ENCODE measurements at places on chromosomes 7 and 10.

- no peak for DNase-seq
Measured at GRCh38 chr7:122692769-122693309, 6.1 kb downstream of the RNF133 start.

DNA sequence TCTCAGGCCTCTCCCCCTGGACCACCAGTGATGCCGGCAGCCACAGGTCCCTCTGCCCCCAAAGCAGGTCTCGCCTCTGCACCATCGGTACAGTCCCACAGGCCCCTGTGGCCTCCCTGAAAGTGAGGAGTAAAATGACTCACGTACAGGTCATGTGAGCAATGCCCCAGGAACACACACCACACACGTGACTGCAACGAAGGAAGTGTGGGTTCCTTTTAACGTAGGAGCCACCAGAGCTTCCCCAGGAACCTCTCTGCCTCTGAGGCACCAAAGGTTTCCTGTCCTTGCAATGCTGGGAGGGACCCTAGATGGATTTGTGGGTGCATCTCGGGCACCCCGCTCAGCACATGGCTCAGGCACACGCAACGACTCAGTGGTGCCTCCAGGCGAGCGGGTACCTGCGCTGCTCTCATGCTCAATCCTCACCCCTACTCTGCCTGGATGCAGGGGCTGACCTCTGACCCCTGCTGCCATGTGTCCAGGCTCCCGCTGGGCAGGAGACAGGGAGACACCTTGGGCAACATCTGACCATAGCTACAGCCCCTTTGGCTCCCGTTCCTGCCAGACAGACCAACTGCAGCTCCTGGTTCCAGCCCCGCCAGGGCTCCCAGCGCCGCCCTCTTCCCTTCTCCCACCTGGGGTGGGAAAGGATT is 120.7 kb downstream of the PRKAG2 start:
- peak; percentile 56 for DNase-seq

GRCh38 chr10:60414111-60414510 is 24.4 kb upstream of the ANK3 start:
- DNase-seq = no peak

DNA sequence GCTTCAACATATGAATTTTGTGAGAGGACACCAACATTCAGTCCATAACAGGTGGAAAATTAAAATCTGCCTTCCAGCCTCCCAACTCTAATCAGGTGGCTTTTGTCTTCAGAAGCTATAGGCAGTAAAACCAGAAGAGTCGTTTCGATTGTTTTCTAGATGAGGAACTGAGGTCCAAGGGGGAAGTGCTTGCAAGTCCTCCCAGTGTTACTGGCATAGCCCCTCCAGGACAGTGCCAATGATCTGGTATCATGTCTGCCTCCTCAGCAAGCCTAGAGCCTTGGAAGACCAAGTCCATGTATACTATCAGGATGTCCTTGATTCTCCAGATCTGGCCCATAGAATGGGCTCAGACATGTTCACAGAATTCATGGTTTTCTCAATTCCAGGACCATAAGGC is 16.9 kb downstream of the CYP26A1 start:
- DNase-seq = no peak

GRCh38 chr7:46755120-46756034 is 826.5 kb downstream of the TNS3 start:
- DNase-seq = no peak

DNA sequence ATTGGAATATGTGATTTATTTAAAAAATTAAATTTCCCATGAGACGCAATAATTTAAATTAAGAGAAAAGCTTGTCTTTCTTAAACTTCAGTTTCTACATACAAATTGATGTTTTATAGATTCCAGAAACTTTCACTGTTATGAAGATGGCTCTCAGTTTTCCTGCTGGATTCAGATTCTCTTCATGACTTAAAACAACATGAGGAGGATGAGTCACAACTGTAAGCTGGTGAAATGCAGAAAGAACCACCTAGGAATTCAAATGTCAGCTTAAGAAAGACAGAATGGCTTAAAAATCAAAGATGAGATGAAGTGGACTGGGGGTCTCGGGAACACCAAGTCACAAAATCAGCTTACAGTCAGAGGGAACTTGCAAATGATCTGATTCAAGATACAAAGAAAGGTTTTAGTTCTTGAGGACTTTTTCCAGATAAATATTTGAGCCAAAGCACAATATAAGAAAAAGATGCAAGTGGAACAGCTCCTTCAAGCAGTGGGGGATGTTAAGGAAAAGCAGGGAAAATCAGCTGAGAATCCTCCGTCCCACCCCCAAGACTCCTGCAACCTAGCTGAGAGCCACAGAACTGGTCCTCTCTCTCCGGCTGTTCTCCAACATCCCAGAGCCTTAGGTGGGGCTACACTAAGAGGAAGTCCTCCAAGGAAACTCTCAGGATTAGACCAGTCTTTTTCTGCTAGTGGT is 279.8 kb downstream of the KCNMA1 start:
- no peak for DNase-seq

DNA sequence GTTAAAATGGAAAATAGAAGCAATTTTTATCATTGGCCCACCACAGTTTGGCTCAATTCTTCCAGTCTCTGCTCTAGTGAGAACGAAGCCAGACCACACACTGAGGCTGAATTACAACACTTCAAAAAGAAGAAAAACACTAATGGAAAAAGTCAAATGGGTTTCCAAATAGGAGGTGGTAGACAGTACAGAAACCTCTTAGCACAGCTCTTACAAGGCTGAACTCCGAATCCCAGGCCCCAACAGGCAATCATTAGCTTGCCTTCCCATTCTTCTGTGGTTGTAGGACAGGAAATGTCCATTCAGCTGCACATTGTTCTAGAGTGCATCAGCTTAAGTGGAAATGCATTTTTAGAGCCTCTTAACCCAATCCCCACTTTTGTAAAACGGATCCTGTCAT is 115.1 kb upstream of the MEOX2 start:
- no peak for DNase-seq

GRCh38 chr10:108850138-108850854 is 1073.0 kb downstream of the XPNPEP1 start:
- no peak for DNase-seq

GRCh38 chr7:1204460-1205140 is 28.1 kb upstream of the UNCX start:
- DNase-seq = no peak

GRCh38 chr7:147858421-147858820 is 732.1 kb upstream of the C7orf33 start:
- DNase-seq = no peak

DNA sequence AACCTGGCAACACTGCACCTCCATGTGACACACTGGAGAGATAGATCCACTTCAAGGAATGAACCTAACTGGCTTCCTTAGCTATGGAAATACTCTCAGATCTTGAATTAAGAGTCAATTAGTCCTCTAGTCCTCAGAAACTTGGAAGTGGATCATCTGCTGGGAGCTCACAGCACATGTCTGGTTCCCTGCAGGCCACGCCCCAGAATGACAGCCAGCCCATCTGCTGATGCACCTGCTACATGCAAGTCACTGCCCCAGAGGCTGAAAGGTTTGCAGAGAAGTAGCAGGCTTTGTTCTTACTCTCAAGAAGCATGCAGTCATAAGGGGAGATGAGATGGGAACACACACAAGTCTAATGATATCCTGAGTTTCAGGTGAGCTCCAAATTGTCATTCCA is 275.9 kb downstream of the SKAP2 start:
- no peak for DNase-seq

DNA sequence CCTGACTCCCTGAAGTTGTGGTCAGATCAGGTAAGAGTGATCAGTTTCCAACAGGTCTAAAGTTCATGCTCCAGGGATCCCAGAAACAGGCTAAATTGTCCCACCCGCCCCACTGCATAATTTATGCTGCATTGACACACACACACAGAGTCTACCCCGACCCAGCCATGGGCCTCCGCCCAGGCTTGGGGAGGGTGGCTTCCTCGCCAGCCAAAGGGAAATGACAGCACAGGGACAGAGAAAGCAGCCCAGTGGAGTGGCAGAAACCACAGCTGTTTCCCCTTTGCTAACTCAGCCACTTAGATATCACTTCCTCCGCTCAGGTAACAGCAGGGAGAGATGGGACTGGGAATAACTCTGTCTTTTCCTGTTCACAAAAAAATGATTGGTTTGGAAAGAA is 9.4 kb downstream of the SH3PXD2A start:
- peak; percentile 19 for DNase-seq

GRCh38 chr10:70830164-70830563 is 14.4 kb downstream of the SGPL1 start:
- no peak for DNase-seq

GRCh38 chr7:42193471-42194129 is 43.4 kb downstream of the GLI3 start:
- no peak for DNase-seq
